ENCODE measurements at places on chromosomes 16 and 17.

DNA sequence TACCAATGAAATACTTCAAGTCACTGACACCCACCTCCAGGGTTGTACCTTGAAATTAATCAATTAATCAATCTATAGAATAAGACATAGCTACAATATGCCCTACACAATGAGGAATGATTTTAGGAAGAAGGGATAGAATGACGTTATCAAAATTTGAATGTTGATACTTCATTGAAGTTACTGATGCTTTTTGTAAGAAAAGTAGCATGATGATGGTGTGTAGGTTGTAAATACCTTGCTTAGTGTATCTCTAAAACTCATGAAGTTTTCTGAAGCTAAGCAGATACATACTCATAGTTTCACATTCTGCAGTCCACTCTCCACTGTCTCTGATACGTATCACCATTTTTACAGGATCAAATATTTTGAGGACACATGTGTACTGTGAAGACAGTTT is 670.4 kb upstream of the GOT2 start:
- no peak for DNase-seq

- DNase-seq = no peak
These were observed 7.1 kb downstream of the DCAF7 start for GRCh38 chr17:63557416-63557815.

DNA sequence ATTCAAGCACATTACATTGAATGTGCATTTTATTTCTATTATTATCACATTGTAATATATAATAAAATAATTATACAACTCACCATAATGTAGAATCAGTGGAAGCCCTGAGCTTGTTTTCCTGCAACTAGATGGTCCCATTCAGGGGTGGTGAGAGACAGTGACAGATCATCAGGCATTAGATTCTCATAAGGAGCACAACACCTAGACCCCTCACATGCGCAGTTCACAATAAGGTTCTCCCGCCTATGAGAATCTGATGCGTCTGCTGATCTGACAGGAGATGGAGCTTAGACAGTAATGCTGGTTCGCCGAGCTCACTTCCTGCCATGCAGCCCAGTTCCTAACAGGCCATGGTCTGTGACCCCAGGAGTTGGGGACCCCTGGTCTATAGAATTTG is 96.7 kb upstream of the RBBP6 start:
- DNase-seq = no peak

GRCh38 chr16:48393485-48394354 is 8.5 kb upstream of the SIAH1 start:
- DNase-seq = no peak

DNA sequence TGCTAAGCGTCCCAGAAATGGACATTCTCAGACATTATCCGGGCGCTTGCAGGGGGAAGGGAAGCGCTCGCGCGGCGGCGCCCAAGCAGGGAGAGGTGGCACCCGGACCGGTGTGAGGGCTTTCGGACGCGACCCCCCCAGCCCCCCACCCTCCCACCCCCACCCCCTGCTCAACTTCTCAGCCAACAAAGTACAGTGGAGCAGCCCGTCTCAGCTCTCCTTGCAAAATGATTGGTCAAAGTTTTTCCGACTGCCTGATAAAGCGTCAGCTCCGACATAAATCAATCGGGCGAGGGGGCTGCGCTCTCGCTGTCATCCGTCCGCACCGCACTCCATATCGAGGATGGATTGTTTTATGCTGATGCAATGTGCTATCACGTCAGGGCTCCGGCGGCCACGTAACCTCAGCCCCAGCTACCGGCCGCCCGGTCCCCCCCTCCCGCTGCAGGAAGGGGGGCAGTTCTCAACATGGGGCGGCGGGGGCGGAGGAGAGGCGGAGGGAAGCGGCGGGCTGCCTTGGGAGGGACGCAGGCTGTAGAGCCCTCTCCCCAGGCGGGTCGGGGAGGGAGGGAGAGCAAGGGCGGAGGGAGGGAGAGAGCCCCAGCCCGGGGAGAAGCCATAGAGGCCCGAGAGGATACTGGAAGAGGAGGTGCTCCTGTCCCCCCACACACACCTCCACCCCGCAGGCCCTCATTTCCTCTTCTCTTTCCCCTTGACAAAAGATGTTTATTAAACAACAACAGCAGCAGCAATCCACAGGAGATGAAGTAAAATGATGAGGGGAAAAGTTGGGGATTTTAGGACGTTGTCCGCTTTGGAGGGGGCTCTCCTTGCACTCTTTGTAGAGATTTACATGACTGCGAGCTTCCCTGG is at the start of gene HOXB9:
Gene HOXB9 (minus strand): TSS at position 114 of the 873 bp plus-strand sequence. CDS start 89 bp downstream, at position 25.
- no peak for DNase-seq

DNA sequence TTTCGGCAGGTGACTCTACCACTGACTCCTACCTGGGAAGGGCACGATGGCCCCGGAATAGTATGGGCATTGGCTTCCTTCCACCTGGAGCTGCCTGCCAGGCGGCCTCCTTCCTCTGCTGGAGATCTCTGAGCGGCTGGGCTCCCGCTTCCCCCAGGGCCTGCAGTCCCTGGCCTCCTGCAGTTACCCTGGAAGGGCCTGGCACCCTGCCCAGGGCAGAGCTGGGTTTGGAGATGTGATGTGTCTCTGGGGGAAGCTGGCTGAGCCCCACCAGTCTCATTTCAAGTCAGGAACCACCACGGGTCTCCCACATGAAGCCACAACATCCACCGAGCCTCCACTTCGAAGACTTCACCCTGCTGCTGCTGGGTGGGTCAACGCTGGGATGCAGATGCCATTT is 97.9 kb downstream of the IRF8 start:
- DNase-seq = no peak

DNA sequence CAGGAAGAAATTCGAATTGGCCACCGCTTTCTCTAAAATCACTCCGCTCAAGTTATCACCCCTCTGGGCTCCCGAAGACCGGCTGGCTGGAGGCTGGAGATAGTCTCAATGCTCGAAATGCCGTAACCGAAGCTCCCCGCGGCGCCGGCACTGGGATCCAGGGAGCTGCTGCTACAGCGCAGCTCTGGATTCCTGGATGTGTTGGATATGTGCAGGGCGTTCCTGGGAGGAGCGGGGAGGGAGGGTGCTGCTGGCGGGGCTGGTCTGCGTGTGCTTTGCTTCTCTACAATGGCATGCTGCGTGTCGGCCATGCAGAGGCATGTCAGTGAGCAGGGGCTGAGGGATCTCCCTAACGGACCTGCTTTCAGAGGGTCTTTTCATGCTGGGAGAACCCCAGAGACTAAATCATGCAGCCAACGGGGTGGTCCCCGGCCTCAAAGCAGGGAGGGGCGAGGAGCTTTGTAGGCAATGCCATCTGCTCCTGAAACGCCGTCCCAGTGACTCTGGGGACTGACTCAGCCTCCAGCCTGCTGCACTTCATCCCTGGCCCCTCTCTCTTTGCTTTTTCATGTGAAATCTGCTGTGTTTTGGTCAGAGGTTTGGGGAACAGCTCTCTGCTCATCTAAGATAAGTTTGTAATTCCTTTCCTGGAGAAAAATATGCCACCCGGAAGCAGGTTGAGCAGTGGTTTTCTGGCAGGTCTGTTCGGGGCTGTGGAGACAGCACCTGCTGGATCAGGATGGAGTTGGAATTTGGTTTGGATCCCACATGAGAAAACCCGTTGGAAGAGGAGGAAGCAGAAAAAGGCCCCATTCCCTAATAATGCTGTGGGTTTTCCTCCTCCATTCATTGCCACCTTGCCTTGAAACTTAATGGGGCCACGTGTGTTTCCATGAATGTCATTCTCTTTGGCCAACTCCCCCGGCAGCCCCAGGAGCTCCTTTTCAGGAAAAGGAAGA is 311.4 kb downstream of the SEC14L1 start:
- no peak for DNase-seq

GRCh38 chr16:9980981-9981380 is 201.2 kb downstream of the GRIN2A start:
- DNase-seq = no peak

DNA sequence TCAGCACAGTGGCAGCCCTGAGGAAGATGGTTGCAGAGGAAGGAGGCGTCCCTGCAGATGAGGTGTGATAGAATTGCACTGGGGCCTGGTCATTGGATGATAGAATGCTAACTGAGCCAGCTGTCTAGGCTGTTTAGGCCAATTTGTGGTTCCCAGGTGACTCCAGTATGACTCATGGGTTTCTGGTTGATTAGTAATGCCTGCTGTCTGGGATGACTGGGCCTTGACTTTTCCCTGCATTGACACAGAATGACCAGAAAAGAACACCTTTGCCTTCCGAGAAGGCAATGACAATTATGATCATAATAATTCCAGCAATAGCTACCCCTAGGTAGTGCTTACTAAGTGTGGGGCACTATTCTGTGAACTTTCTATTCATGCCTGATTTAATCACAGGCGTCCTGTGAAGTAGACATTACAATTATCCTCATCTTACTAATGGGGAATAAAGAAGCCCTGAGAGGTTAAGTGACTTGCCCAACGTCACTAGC is 31.5 kb downstream of the USP43 start:
- DNase-seq = no peak

DNA sequence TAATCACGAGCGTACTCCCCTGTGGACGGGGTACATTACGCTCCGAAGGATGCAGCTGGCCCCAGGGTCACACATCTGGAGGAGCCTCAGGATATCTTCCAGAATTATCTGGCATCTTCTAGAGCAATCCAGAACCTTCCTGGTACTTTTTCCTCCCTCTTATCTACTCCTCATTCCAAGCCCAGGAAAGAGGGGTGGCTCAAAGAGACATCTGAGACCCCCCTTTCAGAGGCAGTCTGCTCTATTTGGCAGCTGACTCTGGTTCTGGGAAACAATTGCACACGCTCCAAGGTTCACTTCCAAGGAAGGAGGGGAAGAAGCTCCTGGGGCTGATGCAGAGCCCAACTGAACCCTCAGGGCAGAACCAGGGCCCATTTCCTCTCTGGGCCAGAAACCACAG is 14.9 kb downstream of the RBFOX3 start:
- no peak for DNase-seq

- DNase-seq = no peak
These were observed 12.7 kb upstream of the MLKL start for GRCh38 chr16:74713325-74713724.

DNA sequence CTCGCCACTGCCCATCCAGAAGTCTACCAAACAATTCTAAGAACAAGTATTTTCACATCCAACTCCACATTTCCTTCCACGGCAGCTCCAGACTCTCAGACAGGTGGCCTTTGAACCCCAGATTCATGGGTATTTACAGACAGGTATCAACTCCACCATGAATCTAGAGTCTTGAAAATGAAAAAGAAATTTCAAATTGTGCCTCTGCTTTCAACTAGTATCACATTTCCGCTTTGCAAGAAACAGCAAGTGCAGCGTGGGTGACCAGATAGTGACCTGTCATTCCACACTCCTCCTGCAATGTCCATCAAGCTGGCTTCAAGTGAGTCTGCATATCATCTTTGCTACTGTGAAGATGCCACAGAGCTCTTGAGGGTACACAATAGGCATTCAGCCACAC is 232.4 kb upstream of the RPL38 start:
- DNase-seq = no peak

GRCh38 chr17:10216213-10216938 is 18.0 kb upstream of the GAS7 start:
- no peak for DNase-seq

DNA sequence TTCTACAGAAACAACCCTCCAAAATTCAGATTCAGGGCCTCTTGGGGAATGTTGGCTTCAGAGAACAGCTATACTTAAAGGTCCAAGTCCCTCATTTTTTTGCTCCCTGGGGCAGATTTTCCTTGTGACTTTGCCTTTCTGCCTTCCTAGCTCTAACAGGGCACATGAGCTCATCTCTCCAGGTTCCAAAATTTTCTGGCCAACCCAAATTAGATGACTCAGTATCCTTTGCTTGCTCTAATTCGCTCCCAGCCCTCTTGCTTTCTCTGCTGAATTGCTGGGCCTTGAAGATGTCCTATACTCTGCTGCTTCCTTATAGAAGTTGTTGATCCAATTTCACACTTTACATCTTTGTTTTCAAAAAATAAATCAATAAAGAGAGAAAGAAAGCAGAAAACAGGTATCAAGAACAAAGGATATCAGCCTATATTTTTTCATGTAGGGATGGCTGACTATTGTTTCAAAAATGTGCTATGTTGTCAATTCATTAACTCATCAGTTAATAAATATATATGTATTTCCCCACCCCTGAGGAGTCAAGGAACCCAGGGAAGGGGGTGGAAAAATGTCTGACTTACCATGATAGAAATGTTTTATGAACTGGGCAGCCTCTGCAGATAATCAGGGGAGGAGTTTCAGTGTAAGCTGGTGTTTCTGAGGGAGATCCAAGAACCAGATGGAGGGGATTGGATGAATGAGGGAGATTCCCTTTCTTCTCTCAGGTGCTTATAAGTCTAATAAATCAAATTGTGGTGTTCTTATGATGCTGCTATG is 1.0 kb upstream of the KRTAP4-2 start:
- DNase-seq = no peak

DNA sequence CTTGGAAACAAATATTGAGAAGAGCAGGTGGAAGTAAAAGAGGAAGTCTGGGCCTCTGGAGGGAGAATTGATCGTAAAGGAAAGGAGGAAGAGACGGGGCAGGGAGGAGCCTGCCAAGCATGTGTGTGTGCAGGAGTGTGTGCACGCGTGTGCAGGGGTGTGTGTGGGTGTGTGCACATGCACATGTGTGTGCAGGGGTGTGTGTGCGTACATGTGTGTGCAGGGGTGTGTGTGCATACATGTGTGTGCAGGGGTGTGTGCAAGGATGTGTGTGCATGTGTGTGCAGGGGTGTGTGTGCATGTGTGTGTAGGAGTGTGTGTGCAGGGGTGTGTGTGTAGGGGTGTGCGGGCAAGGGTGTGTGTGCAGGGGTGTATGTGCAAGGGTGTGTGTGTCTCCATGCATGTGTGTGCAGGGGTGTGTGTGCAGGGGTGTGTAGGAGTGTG is 10.0 kb downstream of the CEP295NL start:
- no peak for DNase-seq

DNA sequence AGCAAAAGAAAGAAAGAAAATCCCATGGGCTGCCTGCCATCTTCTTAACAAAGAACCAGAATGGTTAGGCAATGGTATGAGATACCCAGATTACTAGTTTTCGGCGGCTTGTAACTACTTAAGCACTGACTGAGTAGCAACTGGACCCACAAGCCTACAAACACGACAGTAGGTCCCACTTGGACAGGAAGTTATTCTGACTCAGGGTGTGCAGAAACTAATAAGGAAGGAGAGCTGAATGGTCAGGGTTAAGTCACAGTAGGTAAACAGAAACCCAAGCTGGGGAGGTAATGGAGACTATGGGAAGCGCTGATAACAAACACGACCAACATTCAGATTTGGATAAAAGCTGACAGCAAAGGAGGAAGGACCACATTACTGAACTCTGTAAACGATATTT is 10.4 kb upstream of the HLF start:
- no peak for DNase-seq

- no peak for DNase-seq
These were observed 614.6 kb upstream of the CDH5 start for GRCh38 chr16:65751622-65752521.
